ENCODE measurements at places on chromosomes 1 and 21.

DNA sequence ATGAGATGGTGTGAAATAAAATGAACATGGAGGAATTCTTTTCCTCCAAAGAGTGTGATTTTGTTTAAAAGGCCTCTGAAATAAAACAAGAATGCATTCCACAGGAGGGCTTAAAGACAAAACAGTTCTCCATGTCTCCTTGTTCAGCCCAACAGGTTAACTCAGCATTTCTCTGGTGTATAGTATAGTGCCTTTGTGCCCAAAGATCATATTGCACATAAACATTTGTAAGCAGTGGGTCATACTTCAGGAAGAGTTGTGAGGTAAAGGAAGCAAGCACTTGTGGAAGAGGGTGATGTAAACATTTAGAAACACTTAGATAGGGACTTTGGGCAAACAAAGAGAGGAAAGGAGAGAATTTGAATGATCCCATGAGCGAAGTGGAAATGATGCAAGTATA is 433.9 kb downstream of the SIPA1L2 start:
- no peak for DNase-seq

- no peak for DNase-seq
These were observed 197.3 kb downstream of the MATN1 start for GRCh38 chr1:30525971-30526651.

DNA sequence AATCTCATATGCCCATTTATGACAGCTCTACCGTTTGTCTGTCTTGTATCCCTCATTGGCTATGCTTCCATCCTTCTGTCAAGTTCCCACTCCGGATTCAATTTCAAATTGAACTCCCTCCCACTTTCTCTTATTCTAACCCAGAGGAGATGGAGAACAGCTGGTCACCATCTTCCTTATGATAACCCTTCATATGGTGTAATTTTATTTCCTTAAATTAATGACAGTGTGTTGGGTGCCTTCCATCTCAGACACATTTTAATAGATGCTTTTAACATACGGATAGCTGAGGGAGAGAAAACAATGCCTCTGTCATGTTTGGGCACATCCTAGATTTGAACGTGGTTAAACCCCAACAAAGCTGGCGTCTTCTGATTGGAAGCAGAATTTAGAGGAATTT is 103.0 kb upstream of the PLXNA2 start:
- no peak for DNase-seq

GRCh38 chr21:33238565-33239255 is 9.0 kb downstream of the IFNAR2 start:
- no peak for DNase-seq

DNA sequence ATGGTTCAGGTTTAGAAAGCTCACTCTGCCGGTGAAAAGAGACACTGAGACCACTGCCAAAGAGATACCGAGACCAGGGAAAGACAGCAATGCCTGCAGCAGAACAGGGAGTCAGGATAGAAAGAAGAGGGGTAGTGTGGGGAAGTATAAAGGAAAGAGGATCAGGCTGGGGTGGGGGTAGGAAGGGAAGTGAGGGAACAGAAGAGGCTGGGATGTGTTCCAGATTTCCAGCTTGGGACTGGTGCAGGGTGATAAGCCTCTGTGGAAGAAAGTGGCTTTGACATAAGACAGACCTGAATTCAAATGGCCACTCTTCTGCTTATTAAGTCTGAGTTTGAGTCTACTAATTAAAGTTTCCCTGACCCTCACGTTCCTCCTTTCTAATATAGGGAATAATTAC is 105.9 kb downstream of the PIK3R3 start:
- DNase-seq = no peak

GRCh38 chr1:178921499-178921898 is 50.6 kb upstream of the ANGPTL1 start:
- DNase-seq = no peak

DNA sequence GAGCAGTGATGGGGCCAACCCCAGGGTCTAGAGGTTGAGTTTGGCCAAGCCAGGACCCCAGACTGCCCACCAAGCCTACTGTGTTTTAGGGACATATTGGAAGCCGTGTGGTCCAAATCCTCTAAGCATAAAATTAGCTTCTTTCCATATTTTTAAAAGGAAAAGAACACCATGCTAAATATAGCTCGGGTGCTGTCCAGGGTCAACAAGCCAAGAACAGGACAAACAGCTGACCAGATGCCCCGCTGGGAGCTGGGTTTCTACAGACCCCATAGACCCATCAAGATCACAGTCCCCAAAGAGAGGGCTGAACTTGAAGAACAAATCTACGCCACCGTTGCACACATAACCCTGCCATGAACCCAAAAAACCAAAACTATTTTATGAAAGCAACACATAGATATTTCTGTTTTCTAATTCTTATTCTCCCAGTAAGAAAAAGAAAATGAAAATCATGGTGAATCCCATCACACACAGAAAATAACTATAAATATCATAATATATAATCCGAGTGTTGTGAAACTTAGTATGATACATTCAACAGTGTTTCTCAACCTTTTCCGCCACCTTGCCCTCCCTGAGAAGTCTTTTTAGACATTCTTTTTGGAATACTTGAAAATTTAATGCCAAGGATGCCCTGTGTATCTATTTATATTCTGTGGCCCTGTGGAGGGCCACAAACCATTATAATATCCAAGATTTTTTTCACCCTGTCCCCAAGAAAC is 36.2 kb upstream of the FHAD1 start:
- no peak for DNase-seq

DNA sequence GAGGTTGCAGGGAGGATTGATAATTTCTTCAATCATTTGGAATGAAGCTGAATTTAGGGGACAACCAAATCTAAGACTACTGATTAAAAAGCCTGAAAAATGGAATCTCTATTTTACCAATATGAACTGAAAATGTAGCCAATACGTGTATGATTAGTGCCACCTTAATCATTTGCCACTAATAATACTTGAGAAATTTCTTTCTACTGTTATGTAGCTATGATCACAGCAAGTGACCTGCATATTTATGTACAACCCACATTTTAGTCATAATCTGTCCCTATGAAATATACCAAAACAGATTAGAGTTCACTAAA is 6.5 kb downstream of the COLGALT2 start:
- DNase-seq = no peak

DNA sequence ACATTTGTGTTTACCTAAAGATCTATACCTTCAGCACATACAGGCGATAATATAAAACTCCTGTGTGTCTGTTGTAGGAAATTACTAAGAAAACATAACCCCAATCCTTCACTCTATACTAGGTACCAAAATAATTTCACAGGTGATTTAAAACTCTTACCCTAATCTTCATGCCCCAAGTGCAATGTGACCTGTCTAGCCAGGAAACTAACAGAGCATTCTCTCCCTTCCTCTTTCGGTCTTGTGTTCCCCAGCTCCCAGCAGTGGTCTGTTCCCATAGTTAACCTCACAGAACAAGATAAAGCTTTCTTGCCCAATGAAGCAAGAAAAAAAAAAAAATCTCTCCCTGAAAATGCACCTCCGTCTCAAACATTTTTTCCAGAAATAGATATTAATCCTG is 493.5 kb downstream of the DPYD start:
- DNase-seq = no peak

- DNase-seq = no peak
These were observed 65.1 kb downstream of the PIK3CD start for GRCh38 chr1:9716404-9717192.

DNA sequence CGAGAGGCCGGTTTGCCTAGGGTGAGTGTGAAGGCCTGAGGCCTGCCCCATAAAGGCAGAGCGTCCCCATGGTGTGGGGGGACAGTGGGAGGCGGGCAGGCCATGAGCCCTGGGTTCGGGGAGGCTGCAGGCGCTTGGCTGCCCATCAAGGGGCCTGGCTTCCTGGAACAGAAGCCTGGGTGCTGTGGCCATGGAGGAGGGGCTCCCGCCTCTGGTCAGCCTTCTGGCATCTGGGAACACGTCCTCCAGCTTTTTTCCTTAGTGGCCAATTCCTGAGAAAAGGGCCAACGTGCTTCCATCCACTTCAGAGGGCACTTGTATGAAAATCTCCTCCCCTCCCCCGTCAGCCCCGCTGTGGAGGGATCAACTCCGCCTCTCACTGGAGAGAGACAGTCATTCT is 58.7 kb downstream of the PRDM16 start:
- DNase-seq = no peak

DNA sequence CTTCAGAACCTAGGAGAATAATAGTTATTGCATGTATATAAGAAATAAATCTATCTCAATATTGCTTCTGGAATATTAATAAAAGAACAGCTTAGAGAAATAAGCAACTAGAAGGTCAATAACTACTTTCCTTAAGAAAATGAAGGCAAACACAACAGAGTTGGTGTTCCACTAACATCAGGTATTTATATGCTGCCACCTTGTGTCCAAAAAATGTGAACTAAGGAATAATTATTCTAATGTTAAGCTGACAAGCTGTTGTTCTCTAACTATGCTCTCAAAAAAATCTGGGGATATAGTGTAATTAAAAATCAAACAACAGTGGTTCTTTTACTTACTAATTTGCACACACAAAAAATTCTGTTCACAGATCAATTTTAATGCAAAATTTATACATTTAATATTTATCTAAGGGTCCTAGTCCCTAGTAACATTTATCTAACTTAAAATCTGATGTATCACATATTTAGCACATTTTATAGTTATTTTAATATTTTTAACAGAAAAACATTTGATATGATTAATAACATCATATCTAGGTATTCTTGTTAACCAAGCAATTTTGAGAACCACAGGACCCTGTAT is 39.6 kb downstream of the UCHL5 start:
- peak; percentile 27 for DNase-seq

- no peak for DNase-seq
These were observed 234.6 kb upstream of the LYPLAL1 start for GRCh38 chr1:218939095-218939494.

DNA sequence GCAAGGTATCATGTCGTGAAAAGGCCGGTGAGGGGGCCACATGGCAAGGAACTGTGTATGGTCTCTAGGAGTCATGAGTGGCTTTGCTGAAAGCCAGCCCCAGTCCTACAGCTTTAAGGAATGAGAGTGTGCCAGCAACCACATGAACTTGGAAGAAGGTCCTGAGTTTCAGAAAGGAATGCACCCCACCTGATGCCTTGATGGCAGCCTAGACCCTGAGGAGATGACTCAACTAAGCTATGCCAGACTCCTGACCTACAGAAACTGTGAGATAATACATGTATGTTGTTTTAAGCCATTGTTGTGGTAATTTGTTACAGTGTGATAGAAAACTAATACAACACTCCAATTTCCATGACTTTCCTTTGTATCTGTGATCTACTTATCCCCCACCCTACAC is 33.5 kb upstream of the AKT3 start:
- no peak for DNase-seq

GRCh38 chr1:228736844-228737445 is 1.7 kb downstream of the RHOU start:
- no peak for DNase-seq

DNA sequence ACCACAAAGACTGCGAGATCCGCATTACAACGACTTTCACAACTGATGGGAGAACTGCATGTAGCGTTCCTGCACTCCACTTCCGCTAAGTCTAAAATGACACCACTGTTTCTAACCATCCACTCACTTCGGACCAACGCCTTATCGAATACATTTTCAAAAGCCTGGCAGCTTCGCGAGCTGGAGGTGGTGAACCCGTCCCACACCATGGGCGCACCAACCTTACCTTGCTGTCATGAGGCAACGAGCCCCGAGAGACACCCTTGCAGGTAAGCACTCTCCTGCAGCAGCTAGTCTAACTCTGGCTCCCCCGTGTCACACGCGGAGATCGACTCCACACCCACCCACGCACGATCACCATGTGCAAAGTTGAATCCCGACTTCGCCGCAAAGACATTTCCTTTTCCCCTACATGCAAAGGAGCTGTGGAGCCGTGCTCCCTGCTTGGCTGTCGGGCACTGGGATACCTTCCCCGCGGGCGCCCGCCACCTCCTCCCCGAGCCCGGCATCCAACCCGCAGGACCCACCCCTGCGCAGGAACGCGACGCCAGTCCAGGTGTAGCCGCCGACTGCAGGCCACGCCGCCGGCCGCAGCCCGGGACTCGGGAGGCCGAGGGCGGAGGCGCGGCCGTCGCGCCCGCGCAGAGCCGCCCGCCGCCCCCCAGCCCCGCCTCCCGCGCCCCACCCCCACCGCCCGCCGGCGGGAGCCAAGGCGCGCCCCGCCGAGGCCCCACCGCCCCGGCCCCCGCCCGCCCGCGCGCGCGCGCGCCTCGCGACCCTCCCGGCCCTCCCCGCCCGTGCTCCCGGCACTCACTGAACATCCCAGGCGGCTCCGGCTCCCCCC is 629 bp downstream of the TAF5L start:
- DNase-seq = peak; percentile 70

DNA sequence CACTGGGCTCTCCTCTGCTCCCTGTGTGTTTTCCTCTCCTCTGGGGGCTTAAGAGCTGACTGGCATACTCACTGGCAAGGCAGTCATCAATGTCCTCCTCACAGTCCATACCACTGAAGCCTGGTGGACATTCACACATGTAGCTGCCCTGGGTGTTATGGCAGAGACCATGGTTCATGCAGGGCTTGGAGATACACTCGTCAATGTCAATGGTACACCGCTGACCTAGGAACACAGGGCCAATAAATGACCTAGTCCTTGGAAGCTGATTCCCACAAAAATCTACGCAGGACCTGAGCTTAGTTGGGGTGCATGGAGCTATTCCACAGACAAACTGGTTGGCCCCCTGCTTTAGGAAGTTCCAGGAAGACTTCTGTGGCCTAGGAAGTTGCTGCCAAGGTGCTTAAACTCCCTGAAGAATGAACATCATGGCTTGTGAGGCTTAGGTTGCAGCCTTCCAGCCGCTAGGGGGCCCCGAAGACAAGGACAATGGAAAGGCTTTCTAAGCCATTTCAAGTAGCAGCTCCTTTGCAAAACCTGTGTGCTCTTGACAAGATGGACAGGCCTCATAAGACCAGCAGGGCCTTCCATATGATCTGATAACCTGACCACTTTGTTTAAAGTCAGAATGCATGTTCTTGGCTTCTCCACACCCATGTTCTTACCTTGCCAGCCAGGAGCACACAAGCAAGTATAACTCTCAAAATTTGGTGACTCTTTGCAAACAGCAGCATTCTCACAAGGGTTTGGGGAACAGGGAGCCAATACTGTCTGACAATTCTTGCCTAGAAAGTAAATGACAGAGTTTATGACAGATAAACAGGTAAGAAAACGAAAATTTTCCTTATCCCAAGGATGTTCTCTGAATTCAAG is 52.3 kb upstream of the ADAM30 start:
- DNase-seq = peak; percentile 20

- DNase-seq = no peak
These were observed 1.4 kb upstream of the B4GALT2 start for GRCh38 chr1:43977376-43978263.

GRCh38 chr1:22418933-22419382 is 32.7 kb upstream of the ZBTB40 start:
- no peak for DNase-seq

DNA sequence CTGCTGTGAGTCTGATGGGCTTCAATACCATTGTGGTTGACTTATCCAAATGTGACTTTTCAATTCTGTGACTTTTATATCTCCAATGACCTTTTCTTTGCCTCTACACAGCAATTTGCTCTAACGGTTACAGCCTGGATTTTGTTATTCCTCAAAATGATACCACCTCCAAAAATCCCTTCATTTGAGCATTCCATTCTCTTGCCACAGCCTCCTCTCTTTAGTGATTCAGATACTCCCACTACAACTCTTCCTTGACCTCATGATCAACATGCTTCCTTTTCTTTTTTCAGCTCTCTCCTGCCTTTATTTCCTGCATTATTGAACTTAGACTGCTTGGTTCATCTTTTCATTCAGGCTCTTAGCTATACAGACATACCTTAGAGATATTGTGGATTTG is 16.6 kb upstream of the IL19 start:
- no peak for DNase-seq
